ENCODE measurements at places on chromosomes 12 and 14.

DNA sequence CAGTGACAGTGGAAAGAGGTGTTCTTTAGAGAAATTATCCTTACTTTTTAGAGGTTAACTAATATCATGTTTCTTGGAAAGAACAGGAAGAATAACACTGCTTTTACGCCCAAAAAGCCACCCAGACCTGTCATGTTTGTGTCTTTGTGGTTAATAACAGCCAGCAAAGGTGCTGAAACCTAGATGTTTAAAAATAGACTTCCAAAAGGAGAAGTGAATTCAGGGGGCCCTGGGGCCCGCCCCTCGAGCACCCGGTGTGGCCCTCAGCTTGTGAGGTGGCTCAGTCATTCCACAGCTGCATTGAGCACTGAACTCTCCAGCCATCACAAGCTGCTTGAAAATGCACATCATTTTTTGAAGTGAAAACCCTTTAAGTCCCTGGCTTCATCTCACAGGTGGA is 20.8 kb upstream of the AMN start:
- DNase-seq: no peak

GRCh38 chr12:108519558-108519957 is 4.5 kb downstream of the FICD start:
- DNase-seq: peak; percentile 19

- no peak for DNase-seq
Observed at GRCh38 chr14:61147381-61147821, 133.7 kb downstream of the TMEM30B start.

- DNase-seq: no peak
Observed at GRCh38 chr12:67137256-67137655, 131.9 kb upstream of the CAND1 start.

- DNase-seq: no peak
Observed at GRCh38 chr14:82447586-82447985, 913.9 kb upstream of the SEL1L start.

- no peak for DNase-seq
Observed at GRCh38 chr14:42111355-42111754, 504.7 kb downstream of the LRFN5 start.

Measured in CD4-positive, alpha-beta T cell treated with Interleukin-10 for 1 hour (primary cell).